ENCODE measurements at places on chromosomes 4 and X. TPM values are rescaled to one million over a fixed set of nuclear protein-coding genes. Genes with fewer than 3 reads are reported as not detected.

DNA sequence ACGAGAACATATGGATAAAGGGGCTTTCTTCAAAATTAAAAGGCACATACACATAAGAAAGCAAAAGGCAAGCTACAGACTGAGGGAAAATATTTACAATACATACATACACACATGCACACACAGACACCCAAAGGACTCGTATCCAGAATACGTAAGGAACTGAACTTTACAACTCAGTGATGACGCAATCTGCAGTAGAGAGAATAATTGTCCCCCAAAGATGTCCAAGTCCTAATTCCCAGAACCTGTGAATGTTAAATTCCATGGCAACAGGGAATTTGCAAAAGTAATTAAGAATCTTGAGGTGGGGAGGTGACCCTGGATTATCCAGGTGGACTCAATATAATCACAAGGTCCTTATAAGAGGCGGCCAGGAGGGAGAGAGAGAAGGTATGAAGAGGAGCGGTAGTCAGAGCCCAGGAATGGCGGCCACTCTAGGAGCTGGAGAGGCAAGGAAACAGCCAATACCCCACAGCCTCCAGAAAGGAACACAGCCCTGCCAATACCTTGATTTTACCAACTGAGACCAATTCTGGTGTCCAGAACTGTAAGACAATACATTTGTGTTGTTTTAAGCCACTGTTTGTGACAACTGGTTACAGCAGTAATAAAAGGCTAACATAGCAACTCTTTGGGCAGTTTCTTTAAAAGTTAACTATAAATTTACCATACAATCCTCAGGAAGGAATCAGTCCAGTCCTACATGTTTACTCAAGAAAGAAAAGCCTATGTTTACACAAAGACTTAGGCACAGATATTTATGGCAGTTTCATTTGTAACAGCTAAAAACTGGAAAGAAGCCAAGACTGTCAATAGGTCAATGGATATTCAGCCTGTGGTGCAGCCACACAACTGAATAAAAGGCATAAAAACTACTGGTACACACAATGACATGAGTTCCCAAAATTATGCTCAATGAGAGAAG lies 27.3 kb upstream of the STS start:
- H3K27ac ChIP-seq: no peak overlapping the region
- DNase-seq: peak; percentile 58
- H3K27me3 ChIP-seq: no peaks in the 10 kb centered on the region
- peaks cover 7% of the 10 kb centered on the region for H3K4me1 ChIP-seq

- no peaks in the 10 kb centered on the region for H3K36me3 ChIP-seq
- DNase-seq: peak; percentile 45
- H3K27ac ChIP-seq: no peak overlapping the region
Measured at GRCh38 chrX:53056292-53056691, 7.7 kb downstream of the GPR173 start.

DNA sequence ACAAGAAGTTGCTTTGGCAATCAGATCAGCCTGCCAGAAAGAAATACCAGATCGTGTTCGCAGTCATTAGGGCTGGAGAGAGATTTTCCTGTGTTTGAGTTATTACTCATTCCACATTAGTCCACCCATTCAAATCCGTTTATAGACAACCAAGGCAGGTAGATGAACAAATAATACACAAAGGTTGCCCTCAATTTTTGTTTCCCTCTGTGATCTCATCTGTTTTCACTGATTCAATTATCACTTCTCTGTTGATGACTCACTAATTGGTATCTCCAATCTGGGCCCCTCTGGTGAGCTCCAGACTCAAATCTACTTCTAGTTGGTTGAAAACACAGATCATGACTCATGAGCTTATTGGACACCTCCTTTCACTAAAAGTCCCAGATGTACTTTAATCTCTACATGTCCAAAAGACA lies 54.5 kb downstream of the CHM start:
- H3K27ac ChIP-seq: no peak overlapping the region
- no peaks in the 10 kb centered on the region for H3K36me3 ChIP-seq
- no peaks in the 10 kb centered on the region for H3K27me3 ChIP-seq
- DNase-seq: peak; percentile 38

- H3K4me3 ChIP-seq: no peak overlapping the region
- peaks cover 15% of the 10 kb centered on the region for H3K36me3 ChIP-seq
- H3K27ac ChIP-seq: no peak overlapping the region
- H3K4me1 ChIP-seq: no peaks in the 10 kb centered on the region
Measured at GRCh38 chrX:53241558-53241957, 16.6 kb upstream of the KDM5C start.

GRCh38 chr4:119597377-119597776 lies 31.2 kb downstream of the PDE5A start:
- H3K36me3 ChIP-seq: peaks cover 40% of the 10 kb centered on the region
- H3K4me3 ChIP-seq: no peak overlapping the region
- no peaks in the 10 kb centered on the region for H3K27me3 ChIP-seq
- DNase-seq: peak; percentile 48

- H3K27me3 ChIP-seq: no peaks in the 10 kb centered on the region
- H3K4me1 ChIP-seq: no peaks in the 10 kb centered on the region
- H3K4me3 ChIP-seq: no peak overlapping the region
Measured at GRCh38 chr4:90357117-90357710, 230.0 kb downstream of the CCSER1 start.

Gene UFSP2
- total RNA-seq: 43.9 TPM

Gene SMR3B
- total RNA-seq: not detected

Gene P2RY4
- total RNA-seq: not detected

Gene MAGEA12
- total RNA-seq: not detected

Measured in IMR-90 (cell line).